Stimulated activated CD4-positive, alpha-beta T cell treated with anti-CD3 and anti-CD28 coated beads, Interleukin-1b, Interleukin-23, amount 100 ng/mL, for 1 hour (primary cell): ENCODE measurements at places on chromosomes 1 and 21.

GRCh38 chr21:43611598-43612369, 47.5 kb downstream of the HSF2BP start:
- no peak for DNase-seq

GRCh38 chr21:35428001-35428320, 378.9 kb upstream of the RUNX1 start:
- no peak for DNase-seq

DNA sequence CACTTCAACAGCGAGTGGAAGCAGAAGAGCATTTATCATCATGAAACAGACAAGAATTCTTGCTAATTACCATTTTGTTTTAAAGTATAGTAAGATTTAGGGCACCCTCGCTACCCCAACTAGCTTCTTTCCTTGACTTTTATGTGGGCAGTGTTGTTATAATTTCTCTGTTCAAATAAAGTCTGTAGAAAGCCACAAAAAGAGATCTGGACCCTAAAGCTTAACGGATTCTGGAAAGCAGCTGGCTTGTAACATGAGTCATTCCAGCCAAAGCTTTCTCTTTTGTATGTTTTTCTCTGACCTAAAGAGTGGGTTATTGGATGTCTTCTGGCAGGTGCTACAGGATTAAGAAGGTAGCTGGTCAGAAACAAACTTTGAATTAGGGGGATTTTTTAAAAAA, 37.4 kb downstream of the RUNX1 start:
- no peak for DNase-seq

DNA sequence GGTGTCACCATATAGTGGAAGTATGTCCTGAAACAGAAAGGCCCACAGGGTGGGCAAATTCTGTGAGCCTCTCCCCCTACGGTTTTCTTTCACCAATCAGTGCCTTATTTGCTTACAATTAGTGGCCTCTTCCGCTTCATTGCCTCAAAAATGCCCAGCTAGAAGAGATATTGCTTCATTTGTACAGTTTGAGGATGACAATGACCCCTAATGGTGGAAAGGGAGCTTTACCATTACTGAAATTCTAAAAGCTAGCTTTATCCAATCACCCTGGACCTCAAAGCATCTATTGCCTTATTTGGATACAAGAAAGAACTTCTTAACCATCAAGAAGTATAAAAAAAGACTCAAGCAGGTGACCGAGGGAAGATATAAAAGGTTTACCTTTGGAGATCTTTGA, 49.6 kb downstream of the LRRC71 start:
- no peak for DNase-seq

DNA sequence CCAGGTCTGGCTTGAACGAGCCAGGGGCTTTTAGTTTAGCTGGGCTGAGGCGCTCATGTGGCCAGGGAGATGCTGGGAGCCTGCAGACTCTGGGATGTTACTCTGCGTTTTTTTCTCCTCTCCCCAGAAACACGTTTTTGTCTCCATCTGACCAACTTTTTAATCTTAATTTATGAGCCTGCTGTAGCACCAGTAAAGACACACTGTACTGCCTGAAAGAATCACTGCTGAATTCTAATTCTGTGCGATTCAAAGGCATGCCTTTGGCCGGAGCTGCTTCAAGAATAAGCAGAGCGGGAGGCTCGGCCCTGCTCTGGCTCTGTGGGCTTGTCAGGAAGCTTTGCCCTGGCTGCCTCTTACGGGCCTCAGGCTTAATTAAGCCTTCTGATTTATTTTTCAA, 129.5 kb downstream of the CAMTA1 start:
- DNase-seq, result no peak

- DNase-seq, result no peak
Measured at GRCh38 chr1:208007938-208008342, 97.0 kb upstream of the CD34 start.

GRCh38 chr1:247434005-247434404, 18.0 kb downstream of the NLRP3 start:
- DNase-seq, result no peak

- DNase-seq, result no peak
Measured at GRCh38 chr1:200972985-200973742, 50.4 kb downstream of the KIF21B start.

DNA sequence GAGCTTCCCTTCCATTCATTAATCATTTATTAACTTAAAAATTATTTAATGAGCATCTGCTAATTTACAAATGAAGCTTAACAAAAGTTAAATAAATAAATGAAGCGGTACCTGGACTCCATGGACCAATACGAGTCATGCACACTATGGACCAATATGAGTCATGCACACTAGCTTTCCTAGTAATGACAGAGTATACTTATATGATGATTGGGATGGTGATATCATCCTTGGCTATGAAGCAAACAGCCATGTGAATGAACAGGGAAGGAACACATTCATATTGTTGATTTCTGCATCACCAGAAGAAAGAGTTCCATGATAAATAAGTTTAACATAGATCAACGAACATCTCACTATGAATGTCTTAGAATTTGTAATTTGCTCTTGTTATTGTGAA, 109.9 kb downstream of the SPAG17 start:
- DNase-seq, result no peak

GRCh38 chr1:203569490-203570318, 56.9 kb upstream of the ATP2B4 start:
- no peak for DNase-seq

- no peak for DNase-seq
Measured at GRCh38 chr1:208737161-208737560, 493.0 kb upstream of the PLXNA2 start.

DNA sequence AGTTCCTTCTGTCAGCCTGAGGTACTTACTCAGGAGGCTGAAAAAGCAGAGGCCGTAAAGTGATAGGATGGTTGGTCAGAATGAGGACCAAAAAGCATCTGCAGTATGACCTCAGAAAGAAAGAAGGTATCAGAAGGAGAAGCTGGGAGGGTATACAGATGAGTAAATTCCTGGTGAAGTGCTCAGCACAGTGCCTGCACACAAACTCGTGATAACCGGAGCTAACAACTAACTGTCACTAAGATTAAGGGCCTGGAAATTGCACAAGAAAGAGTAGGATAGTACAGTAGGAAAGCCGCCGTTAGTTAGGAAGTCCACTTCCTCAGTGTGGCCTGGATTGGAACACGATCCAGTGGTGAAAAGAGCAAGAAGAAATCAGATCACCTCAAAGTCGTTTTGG, 62.6 kb downstream of the VPS26C start:
- DNase-seq, result no peak

DNA sequence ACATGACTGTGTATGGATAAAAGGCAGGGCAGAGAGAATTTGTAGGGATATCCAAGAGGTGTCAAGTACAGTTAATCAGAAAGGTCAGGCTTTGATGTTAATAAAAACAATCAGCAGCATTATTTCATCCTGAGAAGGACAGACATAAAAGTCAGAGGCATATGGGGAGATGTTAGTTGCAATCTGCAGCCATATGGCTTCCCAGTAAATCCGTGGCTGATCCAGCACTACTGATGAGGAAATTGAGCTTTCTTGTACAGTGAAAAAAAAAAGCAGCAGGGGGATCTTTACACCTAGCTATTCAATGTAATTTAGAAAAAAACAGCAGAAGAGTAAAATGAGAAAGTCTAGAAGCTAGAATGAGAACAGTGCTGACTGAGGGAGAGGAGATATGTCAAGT, 2.2 kb upstream of the SPRR1B start:
- DNase-seq, result no peak

GRCh38 chr1:170604065-170604464, 59.9 kb upstream of the PRRX1 start:
- DNase-seq, result no peak

DNA sequence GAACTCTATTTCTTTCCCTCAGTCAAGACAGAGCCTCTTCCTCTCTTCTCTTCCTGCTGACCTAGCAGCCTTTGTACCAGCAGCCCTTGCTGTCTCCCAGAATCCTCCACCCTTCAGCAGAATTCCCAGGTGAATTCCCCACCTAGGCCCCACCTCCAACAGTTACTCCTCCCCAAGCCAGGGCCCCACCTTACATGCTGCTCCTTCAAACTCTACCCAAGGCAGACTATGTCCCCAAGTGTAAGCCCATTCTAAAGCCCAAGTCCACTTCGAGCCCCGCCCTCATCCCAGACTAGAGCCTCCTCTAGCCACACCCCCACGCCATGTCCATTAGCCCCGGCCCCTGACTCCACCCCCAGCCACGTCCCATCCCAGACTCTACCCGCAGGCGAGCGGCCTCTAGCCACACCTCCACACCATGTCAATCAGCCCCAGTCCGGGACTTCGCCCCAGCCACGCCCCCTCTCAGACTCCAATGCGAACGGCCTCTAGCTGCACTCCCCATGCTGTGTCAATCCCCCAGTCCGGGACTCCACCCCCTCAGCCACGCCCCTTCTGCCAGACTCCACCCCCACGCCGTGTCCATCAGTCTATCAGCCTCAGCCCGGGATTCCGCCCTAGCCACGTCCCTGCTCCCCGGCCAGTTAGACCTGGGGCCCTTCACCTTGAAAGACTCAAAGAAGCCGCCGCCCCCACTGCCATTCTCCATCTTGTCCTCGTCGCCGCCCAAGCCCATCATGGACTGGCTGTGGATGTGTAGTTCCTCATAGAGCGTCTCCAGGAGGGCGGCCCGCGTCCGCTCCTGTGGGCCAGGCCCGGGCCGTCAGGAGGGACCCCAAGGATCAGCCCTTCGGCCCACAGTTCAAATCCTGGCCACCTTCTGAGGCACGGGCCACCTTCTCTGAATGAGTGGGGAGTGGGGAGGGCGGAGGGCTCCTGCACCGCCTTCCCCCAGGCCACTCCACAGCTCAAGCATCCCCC, 61.3 kb downstream of the RAP1GAP start:
- DNase-seq, result no peak

- no peak for DNase-seq
Measured at GRCh38 chr1:1907098-1907736, 7.8 kb upstream of the CALML6 start.

DNA sequence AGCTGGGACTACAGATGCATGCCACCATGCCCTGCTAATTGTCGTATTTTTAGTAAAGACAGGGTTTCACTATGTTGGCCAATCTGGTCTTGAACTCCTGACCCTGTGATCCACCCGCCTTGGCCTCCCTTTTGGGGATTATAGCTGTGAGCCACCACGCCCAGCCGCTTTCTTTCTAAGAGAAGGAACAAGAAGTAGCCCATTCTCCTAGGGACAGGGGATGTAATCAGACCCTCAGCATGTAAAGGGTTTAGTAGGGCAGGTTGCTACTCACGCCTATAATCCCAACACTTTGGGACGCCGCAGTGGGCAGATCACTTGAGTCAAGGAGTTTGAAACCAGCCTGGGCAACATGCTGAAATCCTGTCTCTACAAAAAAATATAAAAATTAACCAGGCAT, 189.7 kb downstream of the TOMM20 start:
- no peak for DNase-seq

DNA sequence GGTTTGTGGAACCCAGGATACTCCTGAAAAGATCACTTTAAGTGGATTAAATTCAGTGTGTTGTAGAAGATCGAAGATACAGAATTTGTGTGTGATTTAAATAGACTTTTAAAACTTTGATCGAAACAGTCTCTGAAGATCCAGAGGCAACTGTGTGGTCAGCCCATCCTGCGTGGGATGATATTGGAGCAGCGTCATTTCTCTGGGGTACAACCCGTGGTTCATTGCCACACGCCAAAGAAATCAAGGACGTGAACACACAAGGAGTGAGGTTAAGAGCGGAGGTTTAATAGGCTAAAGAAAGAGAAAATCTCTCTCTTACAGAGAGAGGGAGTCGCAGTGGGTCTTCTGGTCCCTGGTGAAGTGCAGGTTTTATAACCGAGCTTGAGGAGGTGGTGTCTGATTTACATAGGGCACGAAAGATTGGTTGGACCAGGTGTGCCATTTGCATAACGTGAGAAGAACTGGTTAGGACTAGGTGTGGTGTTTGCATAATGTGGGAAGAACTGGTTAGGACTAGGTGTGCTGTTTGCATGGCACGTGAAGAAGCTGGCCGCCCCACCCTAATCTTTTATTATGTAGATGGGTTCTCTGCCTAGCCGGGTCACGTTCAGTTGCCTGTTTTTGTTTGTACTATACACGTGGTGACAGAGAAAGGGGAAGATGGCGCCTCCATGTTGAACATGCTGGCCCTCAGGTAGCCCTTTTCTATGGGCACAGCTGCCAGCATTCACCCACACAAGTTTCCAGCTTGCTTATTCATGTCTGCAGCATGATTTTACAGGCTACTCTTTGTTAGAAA, 82.3 kb downstream of the ADSS2 start:
- no peak for DNase-seq
